ENCODE measurements at places on chromosomes 12 and 14. TPM values are rescaled to one million over a fixed set of nuclear protein-coding genes. Genes with fewer than 3 reads are reported as not detected.

The SIX1 gene
- polyA plus RNA-seq = 85.1 TPM

The COCH gene
- polyA plus RNA-seq = 4.4 TPM

The VRTN gene
- not detected for polyA plus RNA-seq

The AQP2 gene
- polyA plus RNA-seq = not detected

The TAS2R9 gene
- polyA plus RNA-seq = not detected

The ACACB gene
- 13.6 TPM for polyA plus RNA-seq
